HEK293T (cell line): ENCODE measurements at places on chromosomes 2 and 18.

DNA sequence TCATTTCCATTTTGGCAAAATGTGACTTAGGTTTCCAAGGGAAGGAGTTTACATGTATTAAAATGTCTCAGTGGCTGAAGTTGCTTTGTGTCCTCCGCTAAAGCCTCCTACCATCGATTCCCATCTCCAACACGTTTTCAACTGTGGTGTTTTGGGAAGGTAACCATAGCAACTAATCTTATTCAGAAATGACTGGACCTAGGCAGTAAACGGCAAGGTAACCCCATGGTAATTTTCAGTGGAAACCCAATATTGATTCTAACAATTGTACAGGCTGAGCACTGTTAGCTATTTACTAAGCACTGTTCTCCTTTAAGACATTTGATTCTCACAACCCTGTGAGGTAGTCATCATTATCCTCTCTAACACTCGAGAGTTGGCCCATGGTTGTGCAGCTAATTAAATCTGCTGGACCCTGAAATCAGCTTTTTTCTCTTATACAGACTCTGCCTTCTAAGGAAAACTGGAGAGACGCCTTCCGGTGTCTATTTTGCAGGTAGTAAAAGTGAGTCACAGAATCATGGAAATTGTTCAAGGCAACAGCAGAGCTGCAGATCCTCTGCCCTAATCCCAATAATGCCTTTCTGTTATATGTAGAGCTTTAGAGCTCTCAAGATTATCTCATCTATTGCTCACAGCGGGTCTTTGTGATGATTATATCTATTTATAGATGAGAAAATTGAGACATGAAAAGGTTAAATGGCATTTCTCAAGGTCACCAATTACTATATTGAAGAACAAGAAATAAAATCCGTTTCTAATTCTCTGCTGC, 36.2 kb downstream of the FASTKD2 start:
- no peak for DNase-seq

DNA sequence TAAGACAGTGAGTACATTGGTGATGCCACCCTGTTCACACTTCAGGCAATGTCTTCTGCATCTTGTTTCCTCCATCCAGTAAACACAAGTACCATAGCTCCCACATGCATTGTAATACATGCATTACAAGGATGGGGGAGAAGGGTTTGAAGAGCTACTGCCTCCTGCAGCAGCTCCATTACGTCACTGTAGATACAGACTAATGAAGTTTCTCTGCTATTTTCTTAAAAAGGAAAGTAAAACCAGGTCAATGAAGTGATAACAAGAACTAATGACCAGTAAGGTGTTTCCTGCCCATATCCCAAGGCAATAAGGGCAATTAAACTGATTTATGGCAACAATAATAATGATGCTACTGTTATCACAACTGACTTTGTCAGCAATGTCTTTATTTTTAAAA, 18.2 kb upstream of the BBS5 start:
- no peak for DNase-seq

DNA sequence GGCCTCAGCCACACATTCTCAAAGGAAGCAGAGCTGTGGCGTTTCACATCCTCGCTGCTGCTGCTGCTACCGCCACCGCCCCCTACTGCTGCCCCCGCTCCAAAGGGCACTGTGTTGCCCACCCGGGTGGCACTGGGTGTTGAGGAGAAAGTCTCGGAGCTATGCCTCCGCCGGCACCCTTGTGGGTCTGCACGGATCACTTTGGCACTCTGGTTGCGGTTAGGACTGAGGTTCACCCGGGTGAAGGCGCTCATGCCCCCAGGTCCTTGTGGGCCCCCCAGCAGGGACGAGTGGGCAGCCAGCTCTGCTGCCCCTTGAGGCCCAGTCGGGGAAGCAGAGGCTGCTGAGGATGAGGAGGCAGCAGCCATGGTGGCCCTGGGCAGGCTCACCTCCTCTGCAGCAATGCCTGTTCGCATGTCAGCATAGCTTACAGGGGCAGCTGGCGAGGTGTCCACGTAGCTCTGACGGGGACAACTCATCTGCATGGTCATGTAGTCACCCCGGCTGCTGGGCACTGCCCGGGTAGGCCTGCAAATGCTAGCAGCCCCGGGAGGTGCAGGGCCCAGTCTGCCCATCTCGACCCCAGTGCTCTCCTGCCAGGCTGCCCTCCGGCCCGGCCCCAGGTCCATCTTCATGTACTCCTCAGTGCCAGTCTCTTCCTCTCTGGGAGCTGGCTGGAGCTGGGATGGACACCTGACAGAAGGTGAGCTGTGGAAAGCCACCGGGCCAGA, 4.2 kb downstream of the IRS1 start:
- DNase-seq, result no peak

DNA sequence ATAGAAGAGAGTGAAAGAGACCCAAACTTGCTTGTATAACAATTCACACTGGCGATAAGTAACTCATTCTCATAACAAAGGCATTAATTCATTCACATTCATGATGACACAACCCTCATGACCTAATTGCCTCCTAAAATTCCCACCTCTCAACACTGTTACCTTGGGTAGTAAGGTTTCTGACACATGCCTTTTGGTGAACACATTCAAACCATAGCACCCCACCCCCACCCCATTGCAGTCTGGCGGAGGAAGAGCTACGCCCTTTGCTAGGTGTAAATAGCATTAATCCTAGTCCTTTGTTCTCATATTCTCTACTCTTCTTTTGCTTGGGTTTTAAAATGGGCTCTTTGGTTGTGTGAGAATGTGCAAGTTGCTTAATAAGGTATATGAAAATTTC, 361.5 kb downstream of the DSEL start:
- no peak for DNase-seq

DNA sequence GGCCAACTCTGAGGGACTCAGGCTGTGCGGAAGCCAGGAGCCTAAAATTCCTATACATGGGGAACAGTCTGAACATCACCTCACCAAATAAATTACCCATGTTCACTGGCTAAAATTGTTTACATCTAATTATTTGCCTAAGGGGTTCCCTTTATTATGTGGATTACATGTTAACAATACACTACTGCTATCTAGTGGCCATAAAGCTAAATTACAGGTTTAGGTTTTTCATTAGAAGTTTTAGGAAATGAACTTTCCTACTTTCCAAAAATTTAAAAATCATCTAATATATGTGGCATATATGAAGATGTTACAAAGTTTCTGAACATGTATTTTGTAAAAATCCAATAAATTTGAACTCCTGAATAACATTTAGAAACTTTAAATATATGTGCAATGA, 40.3 kb downstream of the PLA2R1 start:
- DNase-seq, result no peak

DNA sequence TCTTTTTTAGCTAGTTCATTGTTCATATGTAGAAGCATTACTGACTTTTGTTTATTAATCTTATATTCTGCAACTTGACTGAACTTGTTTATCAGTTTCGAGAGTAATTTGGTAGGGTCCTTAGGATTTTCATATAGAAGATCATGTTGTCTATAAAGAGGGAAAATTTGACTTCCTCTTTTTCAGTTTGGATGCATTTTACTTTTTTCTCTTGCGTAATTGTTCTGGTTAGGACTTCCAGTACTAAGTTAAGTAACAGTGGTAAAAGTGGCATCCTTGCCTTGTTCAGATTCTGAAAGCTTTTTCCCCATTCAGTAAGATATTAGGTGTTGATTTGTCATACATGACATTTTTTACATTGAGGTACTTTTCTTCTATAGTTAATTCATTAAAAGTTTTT, 726.0 kb downstream of the KCNJ3 start:
- no peak for DNase-seq
